ENCODE measurements at places on chromosomes 3 and 15. TPM values are rescaled to one million over a fixed set of nuclear protein-coding genes. Genes with fewer than 3 reads are reported as not detected.

SNTN gene
- polyA plus RNA-seq: 23.2 TPM

THPO gene
- polyA plus RNA-seq: 0.18 TPM

ADAMTS7 gene
- 3.3 TPM for polyA plus RNA-seq

PIAS1 gene
- 18.6 TPM for polyA plus RNA-seq

BTD gene
- 14.9 TPM for polyA plus RNA-seq

ALPK3 gene
- 3.1 TPM for polyA plus RNA-seq

SH2D7 gene
- polyA plus RNA-seq: not detected

NEK10 gene
- 5.4 TPM for polyA plus RNA-seq

SERINC4 gene
- 0.46 TPM for polyA plus RNA-seq

IL5RA gene
- 1.6 TPM for polyA plus RNA-seq

VILL gene
- 32.3 TPM for polyA plus RNA-seq

GOLGA6D gene
- not detected for polyA plus RNA-seq

IQCF5 gene
- not detected for polyA plus RNA-seq

SUCNR1 gene
- polyA plus RNA-seq: 1.7 TPM

OXTR gene
- polyA plus RNA-seq: 0.49 TPM

CCR3 gene
- not detected for polyA plus RNA-seq

ZFYVE19 gene
- polyA plus RNA-seq: 19.4 TPM
